Fibroblast of villous mesenchyme (primary cell): ENCODE measurements at places on chromosomes 6 and 20. TPM values are rescaled to one million over a fixed set of nuclear protein-coding genes. Genes with fewer than 3 reads are reported as not detected.

Gene CST4
- total RNA-seq = 0.32 TPM in 1 of 2 replicates, not detected in the other

Gene OPRL1
- total RNA-seq = 1.6 and 1.7 TPM in 2 replicates

Gene SPATS1
- not detected in 2 replicates for total RNA-seq

Gene HSPA1B
- total RNA-seq = 84.4 and 148 TPM in 2 replicates

Gene C20orf204
- 0.43 and 0.97 TPM in 2 replicates for total RNA-seq
